ENCODE measurements at places on chromosomes 13 and 19.
A peak's percentile ranks its signal among the peaks of the same experiment; 100 is the strongest.

- DNase-seq: no peak
These were observed 31.8 kb downstream of the CACNG6 start for GRCh38 chr19:54023191-54023590.

DNA sequence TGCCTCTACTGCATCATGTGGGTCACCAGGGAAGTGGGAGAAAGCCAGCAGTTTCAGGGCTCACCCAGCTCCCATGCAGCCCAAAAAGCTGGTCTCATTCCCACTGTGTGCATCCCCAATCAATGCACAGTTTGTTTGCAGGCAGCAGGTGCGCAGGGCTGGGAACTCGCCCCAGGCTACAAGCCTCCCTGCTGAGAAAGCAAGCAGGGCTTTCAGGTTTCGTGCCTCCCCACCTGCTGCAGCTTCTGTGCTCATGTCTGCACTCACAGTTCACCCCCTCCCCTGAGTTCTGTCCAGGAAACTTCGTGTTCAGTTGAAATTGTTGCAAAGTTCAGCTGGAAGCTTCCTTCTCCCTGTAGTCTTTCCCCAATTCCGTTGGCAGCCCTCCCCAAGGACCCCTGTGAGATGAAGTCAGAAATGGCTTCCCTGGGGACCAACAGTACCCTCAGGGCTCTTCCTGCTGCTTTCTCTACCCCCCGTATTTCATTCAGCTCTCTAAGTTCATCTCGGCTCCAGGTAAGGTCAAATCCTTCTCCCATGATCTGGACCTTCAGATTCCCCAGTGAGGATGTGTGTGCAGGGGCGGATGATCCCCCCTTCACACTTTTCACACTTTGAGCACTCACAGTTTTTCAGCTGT is 10.3 kb upstream of the KLK3 start:
- peak; percentile 59 for DNase-seq

DNA sequence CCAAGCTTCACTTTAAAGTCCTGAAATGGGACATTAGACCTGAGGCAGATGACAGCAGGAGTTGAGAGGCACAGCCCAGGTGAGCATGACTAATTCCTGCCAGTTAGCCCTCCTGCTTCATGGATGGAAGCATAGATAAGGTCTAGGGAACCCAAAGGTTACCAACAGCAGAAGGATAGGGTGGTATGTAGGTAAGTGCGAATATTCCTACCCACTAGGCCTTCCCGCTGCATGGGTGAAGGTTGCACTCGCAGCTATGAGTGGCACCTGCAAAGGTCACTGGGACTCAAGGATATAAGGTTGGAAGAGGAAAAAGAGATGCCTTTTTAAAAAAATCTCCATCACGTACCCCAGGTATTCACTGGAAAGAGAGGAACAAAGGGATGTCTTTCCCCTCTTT is 12.2 kb upstream of the MLLT1 start:
- no peak for DNase-seq

GRCh38 chr19:7904074-7905020 is 670 bp downstream of the MAP2K7 start:
- no peak for DNase-seq

DNA sequence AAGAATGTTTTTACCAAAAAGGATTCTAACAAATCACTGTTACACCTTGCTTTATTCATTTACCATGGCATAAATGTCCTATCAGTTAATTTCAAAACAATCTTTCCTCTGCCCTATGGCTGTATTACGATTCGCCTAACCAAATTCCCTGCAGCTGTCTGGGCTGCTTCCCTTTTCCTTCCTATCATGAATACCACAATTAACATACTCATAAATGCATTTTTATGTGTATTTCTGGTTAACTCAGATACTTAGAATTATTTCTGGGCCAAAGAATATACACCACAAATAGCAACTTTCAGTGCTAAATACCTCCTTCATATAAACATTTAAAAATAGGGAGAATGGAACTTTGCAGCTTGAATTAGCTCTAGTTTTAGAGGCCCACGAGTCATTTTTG is 30.4 kb downstream of the ANKRD10 start:
- DNase-seq: no peak

DNA sequence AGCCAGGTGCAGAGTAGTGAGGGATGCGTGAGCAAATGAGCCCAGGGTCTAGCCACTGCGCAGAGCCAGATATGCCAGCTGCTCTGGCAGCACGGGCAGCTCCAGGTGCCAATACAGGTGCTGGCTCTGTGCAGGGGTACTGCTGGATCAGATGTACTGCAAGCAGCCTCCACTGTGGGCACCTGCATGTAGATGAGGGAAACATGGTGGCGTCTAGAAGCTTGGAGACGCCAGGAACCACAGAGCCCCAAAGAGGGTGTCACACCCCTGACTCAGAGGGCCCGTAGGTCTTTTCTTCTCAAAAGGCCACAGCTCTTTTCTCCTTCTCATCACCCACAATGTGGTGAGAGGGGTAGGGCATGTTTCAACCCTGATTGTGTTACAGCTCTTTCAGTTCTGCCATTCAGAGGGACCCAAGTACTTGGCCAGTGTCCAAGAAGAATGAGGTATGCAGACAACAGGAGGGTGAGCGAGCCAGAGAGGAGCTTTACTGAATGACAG is 244.4 kb upstream of the SLITRK1 start:
- DNase-seq: peak; percentile 45

DNA sequence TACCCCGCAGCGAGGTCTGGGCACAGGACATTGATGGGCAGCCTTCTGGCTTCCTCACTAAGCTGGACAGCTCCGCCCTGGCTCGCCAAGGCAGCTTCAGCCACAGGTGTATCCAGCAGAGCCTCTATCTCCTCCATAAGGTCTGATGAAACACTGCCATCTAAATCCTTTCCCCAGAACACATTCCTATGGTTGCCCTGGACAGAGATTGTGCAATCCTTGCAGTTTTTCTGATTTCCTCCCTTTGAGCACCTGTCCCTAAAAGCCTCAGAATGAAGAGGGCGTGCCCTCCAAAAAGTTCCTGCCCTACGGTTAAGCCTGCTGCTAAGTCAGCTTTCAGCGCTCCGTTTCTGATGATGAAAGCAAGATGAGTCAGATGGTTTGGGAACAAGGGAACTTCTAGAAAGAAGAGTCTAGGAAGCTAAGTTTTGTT is 21.0 kb downstream of the CLEC4M start:
- peak; percentile 16 for DNase-seq

- DNase-seq: no peak
These were observed 633 bp downstream of the SPHK2 start for GRCh38 chr19:48619692-48620585.

- no peak for DNase-seq
These were observed 13.3 kb upstream of the ZSCAN4 start for GRCh38 chr19:57655443-57655842.

GRCh38 chr19:34888091-34888490 is 38.6 kb upstream of the ZNF30 start:
- DNase-seq: no peak

GRCh38 chr19:5913739-5914357 is at the start of gene CAPS:
Gene CAPS (plus strand): TSS chr19:5914254. CDS start chr19:5914407, 153 bp downstream.
- DNase-seq: no peak

- no peak for DNase-seq
These were observed 19.5 kb downstream of the CHST8 start for GRCh38 chr19:33641261-33641660.

- peak; percentile 27 for DNase-seq
These were observed 38.3 kb downstream of the PEX11G start for GRCh38 chr19:7450243-7451223.

- DNase-seq: no peak
These were observed 38.0 kb downstream of the KCTD4 start for GRCh38 chr13:45162821-45163220.

DNA sequence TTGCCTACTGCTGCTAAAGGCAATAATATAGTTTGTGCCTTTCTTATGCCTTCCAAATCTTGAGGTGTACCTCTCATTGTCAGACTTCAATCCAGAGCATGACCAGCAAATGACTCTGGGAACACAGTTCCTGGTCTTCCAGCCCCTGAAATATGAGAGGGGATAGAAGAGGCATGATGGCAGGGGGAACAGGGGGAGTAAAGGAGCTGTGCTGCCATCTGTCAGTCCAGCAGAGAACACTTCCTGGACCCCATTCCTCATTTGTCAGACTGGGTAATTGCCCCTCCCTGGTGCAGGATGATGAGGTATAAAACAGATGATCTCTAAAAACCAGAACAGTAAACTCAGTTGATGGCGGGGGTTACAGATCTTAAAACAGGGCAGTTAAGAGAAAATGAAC is 618.7 kb downstream of the DIAPH3 start:
- DNase-seq: peak; percentile 45

- peak; percentile 9 for DNase-seq
These were observed 616 bp upstream of the PCDH17 start for GRCh38 chr13:57630661-57631595.

GRCh38 chr19:12757544-12758274 is 6.1 kb downstream of the BEST2 start:
- peak; percentile 96 for DNase-seq

- DNase-seq: no peak
These were observed 3.3 kb downstream of the CSNK1G2 start for GRCh38 chr19:1944088-1944915.

GRCh38 chr19:2722541-2723344 is 1.6 kb upstream of the DIRAS1 start:
- peak; percentile 63 for DNase-seq

DNA sequence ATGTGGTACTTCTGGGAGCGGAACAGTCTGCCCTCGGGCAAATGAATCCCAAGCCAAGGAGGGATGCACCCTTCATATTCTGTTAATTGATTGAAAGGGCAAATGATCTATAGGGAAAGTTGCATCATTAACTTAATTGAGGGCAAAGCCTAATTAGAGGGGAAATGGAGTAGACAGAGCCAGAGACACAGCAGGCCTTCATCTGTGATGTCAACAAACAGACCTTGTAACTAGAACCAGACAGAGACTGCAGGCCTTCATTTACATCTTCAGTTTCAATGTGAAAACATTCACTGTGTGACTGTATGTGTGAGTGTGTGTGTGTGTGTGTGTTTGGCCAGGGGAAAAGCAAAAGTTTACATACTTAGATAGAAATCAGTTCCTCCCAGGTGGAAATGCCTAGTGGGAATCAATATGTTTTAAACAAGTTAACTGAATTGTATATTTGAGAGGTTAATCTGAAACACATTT is 126.4 kb downstream of the SPRY2 start:
- no peak for DNase-seq

DNA sequence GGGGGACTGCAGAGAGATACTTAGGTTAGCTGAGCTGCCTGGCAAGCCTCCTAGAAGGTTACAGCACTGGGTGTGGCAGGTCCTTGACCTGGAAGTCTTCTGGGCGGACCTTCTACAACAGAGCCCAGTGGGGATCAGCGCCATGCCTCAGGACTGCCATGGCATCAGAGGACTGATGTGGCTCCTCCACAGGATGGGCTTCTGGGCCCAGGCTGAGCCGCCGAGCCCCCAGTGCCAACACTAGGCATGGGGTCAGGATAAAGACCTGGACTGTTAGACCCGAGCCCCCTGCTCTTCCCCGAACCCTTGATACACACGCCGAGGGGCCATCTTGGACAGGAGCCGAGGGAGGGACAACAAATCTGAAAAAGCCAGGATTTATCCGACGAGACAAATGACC is 64.0 kb upstream of the SOX21 start:
- DNase-seq: no peak

- DNase-seq: no peak
These were observed 42.4 kb upstream of the USE1 start for GRCh38 chr19:17172624-17173345.

DNA sequence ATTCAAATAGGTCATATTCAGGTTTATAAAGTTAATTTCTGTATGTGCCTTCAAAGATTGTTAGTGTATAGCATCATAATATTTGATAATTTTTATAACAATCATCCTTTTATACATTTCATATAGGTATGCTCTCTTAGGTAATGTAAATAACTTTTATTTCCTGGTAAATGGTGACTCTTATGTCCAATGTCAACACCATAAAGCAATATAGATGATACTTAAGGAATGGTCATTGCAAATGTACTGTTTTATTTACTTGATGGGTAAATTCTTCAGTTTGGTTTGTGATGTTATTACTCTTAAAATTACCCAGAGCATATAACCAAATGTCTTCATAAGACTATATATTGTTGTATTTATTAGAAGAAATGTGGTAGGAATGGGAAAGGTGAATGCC is 928.7 kb downstream of the PCDH9 start:
- no peak for DNase-seq

- DNase-seq: no peak
These were observed 412.6 kb downstream of the KLF12 start for GRCh38 chr13:73721571-73721970.

- no peak for DNase-seq
These were observed 126.2 kb upstream of the FNDC3A start for GRCh38 chr13:48849515-48849914.

- no peak for DNase-seq
These were observed 329.6 kb downstream of the KCTD12 start for GRCh38 chr13:76556627-76557026.

- DNase-seq: no peak
These were observed 6.3 kb upstream of the KCTD12 start for GRCh38 chr13:76892488-76892887.

DNA sequence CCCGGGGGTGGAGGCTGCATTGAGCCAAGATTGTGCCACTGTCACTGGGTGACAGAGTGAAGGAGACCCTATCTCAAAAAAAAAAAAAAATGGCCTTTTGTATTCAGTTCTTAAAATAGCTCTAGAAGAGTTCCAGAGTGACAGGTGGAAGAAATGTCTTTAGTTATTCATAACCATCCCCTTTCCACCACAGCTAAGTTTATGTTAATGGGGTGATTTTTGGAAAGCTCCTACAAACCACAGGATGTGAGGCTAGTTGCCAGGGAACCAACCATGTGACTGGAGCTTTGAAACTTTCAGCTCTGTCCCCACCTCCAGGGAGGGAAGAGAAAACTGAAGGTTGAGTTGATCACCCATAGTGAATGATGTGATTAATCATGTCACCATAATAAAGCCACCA is 6.9 kb downstream of the ZNF490 start:
- peak; percentile 24 for DNase-seq

DNA sequence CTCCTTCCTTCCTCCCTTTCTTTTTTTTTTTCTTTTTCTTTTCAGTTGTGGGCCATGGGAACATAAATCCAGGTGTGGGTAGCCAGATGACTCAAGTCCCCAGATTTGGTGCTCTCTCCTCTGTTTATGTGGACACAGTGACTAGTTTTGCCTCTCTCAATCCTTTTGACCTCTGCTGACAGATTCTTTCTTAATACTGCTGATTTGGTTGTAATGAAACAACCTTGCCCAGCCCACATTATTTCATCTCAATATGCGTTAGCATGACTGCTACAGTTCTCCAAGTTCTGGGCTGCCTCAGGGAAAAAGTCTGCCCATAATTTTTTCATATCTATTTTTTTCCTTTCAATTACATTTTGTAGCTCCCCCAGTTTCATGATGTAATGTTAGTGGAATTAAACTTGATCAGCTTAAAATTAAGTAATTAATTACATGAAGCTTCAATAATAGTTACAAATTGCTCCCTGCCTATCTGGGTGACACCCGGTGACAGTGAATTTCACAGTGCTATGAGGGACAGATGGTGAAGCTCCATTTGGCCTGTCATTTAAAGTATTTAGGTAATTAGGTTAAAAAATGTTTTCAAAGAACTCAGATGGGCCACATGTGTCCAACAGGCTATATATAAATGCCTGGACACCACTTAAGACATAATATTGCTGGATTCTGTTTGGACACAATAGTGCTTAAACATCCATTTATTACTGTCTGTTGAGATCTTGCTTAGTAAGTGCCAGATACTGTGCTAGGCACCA is 118.8 kb upstream of the FRY start:
- DNase-seq: no peak

GRCh38 chr13:39144941-39145533 is 106.8 kb downstream of the NHLRC3 start:
- DNase-seq: peak; percentile 43

Data from SJCRH30 (cell line).